ENCODE measurements at places on chromosomes 16 and 17.

DNA sequence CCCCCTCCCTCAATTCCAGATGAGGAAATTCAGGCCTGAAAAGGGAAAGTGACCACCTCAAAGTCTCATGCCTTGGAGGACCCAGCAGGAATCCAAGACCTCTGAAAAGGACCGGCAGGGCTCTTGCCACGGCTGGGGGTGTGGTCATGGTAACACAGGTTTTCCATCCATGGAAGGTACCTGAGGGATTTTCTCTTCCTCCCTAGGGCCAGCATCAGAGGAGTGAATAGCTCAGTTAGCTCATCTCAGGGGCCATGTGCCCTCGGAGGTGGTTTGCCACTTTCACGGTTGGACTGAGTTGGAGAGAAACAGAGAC is 1.3 kb downstream of the CIITA start:
- no peak for DNase-seq

GRCh38 chr17:52306314-52306713 is 147.8 kb upstream of the CA10 start:
- DNase-seq = no peak

GRCh38 chr16:62970851-62971250 is 934.6 kb upstream of the CDH8 start:
- no peak for DNase-seq

DNA sequence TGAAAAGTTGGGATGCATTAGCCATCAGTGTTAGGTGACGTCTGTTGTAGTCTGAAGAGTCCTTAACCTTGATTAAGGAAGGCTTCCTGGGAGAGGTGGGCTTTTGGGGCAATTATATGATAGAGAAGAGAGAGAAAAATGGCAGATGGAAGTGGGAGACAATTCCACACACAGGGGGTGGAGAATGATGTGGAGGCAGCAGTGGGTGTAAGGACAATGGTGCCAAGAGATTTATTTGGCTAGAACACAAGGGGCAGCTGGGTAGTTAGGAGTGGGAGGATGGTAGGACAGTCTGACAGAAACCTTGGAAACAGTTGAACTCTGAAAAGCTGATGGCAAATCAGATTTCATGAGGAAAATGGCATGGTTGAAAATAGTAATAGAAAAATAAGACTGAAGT is 10.7 kb upstream of the DUSP14 start:
- DNase-seq = no peak

DNA sequence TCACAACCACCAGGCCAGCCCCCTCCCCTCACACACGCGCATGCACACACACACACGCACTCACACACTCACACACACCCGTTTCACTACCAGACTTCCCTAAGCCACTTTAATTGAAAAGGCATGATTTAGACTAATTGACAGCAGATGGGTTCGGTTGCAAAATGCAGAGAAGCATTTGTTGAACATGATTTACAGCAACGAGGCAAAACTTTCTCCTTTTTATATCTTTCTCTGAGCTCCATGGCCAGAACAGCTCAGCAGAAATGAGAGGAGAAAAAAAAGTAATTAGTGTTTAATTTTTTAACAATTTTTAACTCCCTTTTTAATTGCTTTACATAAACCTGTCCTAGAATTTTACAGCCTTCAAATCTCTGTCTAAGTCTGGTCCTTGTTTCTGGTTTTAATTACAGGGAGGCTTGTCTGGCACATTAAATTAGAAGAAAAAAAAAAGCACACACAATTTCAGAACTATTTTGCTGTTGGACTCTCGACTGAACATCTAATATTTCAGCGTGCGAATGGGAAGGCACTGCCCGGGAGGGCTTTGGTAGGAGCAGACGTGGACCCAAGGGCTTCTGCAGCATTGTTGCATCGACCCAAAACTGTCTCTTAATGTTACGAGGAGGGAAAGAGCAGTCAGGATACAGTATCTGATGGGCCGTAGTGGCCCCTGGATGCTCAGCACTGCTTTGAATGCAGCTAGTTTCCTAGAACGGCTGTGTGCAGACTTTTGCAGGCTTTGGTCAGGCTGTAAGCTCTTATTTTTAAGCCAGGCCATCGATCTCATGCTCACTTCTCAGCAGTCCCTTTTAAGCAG is 255.9 kb downstream of the SOX9 start:
- no peak for DNase-seq

DNA sequence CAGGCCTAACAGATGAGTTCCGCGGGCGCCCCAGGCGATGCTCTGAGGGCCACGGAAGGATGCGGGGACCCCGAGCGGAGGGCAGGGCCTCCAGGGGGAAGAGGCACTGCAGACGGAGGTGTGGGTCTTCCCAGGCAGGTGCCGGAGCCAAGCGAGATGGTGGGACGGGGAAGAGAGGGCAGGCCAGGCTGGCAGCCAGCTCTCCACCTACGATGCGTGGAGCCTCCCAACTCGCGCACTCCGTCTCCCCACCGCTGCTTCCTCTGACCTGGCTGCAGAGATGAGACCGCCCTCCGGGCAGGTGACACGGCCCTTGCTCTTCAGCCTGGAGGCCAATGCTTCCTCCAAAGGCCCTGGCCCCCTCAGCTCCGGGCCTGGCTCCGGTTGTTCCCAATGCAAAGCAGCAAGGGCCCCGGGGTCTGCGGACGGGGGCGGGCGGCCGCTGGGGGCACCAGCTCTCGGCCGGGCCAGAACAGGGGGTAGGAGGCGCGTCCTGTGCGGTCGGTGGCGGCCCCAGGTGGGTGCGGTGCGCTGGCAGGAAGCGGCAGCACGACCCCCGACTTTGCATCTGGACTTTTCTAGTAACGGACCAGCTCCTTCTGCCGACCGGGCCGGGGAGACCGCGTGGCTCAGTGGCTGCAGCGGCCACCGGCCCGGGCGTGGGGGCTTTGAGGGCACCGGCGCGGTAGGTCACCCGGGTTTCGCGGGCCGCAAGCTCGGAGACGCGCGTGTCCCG is 1.5 kb upstream of the SOX8 start:
- DNase-seq = no peak

DNA sequence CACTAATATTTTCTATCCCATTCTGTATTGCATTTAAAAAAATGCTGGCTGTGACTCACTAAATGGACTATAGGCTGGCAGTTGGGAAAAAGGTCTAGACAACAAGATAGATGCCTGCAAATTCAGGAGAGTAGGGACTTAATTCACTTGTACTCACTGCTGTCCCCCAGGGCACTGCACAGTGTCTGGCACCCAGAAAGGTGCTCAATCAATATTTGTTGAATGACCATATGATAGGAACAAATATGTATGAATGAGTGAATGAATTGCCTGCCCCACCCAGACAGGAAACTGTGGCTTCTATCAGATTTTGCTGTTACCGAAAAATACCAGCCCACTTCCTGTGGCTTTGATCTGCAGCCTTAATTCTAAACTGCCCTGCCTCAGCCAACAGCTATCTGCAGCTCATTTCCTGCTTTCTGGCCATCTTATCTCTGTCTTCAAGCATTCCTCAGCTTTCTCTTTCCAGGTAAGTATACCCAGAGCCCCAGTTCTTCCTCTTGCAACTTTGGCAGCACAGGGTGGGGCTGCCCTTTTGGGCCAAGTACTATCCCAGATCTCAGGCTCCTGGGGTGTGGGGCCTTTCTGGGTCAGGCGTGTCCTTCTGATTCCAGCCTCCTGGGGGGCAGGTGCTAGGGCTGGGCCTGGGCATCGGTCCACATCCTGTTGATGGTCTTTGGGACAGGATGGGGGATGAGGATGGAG is 15.3 kb upstream of the TNS4 start:
- DNase-seq = no peak

- no peak for DNase-seq
Observed at GRCh38 chr17:29645515-29646051, 22.9 kb upstream of the CORO6 start.

GRCh38 chr17:32496395-32497073 is 9.7 kb downstream of the CDK5R1 start:
- DNase-seq = no peak

DNA sequence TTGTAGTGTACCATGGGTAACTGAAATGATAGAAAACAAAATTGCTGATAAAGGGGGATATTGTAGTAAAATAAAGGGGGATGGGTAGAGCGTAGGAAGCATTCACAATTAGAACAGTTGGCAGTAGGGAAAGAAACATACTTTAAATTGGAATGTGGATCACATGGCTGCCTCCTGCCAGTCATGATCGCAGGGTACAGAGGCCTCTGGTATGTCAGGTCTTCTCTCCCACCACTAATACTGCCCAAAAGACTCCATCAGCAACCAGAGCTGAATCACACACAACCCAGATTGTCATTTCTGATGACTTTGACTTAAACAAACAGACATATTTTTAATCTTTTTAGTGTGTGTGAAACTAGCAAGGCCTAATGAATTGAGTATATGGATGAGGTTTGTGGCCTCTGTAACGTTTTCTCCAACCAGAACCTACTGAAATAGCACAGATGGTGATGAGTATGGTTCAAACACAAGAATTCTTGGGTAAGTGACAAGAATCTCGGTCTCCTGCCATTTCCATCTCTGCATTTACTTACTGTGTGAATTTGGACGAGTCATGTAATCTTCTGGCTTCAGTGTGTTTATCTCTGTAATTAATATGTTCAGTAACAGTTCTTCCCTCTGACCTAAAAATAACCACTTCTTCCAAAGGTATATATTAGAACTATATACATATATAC is 112.6 kb downstream of the USP22 start:
- no peak for DNase-seq

GRCh38 chr17:79171188-79171587 is 96.6 kb downstream of the ENGASE start:
- DNase-seq = no peak

DNA sequence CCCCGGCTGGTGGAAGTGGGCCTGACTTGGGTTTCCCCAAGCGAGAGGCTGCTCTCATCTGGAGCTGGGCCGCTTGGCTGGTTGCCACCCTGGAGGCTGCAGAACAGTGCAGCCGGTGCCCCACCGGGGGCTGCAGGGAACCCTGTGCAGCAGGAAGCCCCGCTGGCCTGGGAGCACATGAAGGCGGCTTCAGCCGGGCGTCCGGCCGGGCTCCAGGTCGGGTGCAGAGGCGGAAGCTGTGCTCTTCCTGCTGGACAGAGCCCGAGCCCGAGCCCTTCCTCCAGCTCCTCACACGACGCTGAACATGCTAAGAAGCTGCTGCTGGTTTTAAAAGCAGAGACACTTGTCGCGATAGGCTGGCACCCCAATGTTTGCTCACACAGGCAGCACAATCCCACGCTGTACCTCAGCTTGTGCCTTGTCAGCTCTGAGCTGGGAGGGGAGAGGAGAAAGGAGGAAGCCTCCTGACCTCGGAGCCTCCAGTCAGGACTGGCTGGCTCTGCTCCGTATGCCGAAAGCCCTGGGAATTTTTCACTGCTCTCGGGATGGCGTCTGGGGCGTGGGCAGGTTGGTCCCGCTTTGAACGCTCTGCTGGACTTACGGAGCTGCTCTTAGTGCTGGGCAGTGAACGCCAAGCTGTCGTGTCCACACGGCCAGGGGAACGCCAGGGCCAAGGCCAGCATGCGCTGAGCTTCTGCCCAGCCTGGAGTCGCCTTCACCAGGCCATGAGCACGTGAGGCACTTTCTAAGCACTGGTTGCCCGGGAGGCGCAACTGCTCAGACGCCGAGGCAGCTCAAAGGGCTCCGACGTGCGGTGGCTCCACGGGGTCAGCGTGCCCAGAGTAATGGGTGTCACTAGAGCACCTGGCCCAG is 8.8 kb downstream of the CDK5R1 start:
- DNase-seq = no peak

DNA sequence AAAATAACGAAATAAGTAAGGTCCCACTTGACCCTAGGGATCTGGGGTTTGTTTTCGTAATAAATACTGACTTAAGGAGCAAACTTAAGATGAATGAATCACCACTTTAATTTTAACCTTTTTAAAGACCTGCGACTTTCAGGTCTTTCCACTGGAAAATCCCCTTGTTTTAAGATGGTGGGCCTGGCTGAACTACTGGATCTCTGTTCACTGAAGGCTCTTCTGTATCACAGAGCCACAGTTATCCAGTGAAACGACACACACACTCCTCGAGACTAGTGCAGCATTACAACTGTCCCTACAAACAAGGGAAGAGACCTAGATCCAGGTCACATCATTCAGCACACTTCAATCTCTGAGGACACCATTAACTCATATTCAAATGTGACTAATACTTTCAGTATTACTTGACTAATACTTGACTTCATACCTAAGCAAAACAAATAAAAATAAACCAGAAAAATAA is 299.0 kb downstream of the CEP112 start:
- DNase-seq = no peak

DNA sequence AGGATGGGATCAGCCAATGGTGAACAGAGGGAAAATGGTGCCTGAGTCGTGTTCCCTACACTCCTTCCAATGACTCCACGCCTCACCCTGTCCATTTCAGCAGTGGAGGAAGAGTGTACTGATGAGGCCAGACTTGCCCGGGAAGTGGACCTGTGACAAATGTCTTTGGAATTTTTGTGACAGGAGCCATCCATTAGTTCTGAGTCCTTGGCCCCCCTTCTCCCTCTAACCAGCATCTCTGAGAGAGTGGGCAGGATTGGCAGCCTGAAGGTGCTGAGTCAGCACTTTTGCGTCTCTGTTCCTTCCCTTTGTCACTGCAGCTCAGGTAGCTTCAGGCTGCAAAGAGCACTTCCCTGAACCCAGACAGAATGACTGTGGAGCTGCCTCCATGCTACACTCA is 30.8 kb downstream of the BEAN1 start:
- DNase-seq = no peak

DNA sequence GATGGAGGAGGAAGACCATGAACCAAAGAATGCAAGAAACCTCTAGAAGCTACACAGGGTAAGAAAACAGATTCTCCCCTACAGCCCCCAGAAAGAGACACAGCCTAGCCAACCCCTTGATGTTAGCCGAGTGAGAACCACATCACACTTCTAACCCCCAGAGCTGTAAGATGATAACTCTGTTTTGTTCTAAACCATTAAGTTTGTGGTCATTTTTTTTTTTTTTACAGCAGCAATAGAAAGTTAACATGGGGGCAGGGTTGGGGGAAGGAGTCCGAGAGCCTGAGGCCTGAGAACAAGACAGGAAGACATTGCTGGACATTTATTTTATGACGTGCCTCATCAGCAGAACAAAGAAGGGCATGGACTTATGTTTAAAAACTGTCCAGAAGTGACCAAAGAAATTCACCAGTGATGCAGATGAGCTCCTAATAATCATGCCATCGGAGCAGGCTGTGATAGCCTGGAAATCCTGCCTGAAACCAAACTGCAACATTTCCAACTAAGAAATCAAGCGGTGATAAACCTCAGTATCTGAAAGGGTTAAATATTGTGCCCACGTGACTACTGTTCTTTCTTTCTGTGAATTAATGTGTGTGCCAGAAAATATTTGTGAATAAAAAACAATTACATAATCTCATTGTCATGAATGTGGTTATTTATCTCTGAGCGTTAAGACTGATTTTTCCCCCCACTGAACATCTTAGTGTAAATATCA is 1.1 kb downstream of the ABCA9 start:
- DNase-seq = no peak

DNA sequence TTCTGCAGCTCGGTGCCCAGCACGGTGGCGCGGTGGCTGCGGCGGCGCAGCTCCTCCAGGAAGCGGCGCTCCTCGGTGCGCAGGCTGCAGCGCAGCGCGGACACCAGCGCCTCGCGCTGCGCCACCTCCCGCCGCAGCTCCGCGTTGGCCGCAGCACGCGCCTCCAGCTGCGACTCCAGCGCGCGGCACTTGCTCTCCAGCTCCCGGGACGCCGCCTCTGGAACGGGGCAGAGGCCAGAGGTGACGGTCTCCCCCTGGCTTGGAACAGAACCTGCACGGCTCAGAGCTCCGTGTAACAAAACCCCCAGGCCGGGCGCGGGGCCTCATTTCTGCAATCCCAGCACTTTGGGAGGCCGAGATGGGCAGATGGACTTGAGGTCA is 13.2 kb upstream of the CLUH start:
- no peak for DNase-seq

- DNase-seq = no peak
Observed at GRCh38 chr17:80862481-80862961, 129.1 kb upstream of the CHMP6 start.

All from NCI-H526 treated with DMSO at 0.1 percent for 48 hours (cell line).